K562 (cell line): ENCODE measurements at places on chromosomes 5 and 9.

- no peak for DNase-seq
These were observed 597.9 kb downstream of the DMRTA1 start for GRCh38 chr9:23044549-23044948.

DNA sequence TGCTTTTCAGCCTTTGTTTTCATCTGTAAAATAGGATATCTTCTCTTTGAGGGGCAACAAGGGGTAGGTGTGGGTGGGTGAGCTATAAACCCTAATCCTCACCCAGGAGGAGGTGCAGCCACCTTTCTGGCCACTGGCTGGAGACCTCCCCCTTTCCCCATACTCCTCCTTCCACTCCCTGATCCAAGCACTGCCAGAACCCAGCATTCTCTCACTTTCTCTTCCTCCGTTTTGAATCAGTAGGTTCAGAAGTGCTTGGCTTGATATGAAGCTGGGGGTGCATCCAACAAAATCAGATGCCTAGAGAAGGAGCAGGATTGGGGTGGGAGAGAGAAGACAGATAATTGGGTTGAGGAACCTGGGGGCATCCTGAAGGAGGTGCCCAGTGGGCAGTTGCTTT lies 6.8 kb upstream of the NSD1 start:
- DNase-seq: no peak

GRCh38 chr5:18503797-18504328 lies 869.6 kb downstream of the TAF11L14 start:
- no peak for DNase-seq

GRCh38 chr9:83981126-83981871 lies 694 bp downstream of the RMI1 start:
- DNase-seq: no peak

- no peak for DNase-seq
These were observed 301.0 kb upstream of the PCSK5 start for GRCh38 chr9:75589497-75589896.

- DNase-seq: no peak
These were observed 51.9 kb downstream of the ERCC6L2 start for GRCh38 chr9:95927271-95928004.

DNA sequence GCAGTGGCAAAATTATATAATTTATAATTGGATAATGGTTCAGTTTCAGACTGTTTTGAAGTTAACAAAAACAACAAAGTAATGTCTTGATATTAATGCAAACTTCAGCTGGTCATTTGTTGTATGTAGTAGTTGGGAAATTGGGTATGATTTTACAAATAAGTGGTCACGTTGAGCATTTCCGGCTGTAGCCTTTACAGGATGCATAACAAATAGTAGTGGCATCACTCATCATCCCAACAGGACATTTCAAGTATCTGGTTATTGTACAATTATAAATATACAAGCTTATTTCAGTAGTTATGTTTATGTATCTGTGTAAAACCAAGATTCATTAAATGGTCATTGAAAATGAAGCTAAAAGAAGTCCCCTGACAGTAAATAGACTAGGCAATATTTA lies 72.9 kb downstream of the SMIM15 start:
- no peak for DNase-seq

- no peak for DNase-seq
These were observed 320.7 kb downstream of the ASTN2 start for GRCh38 chr9:117093891-117094844.

GRCh38 chr5:160271396-160271795 lies 41.0 kb downstream of the CCNJL start:
- DNase-seq: no peak

DNA sequence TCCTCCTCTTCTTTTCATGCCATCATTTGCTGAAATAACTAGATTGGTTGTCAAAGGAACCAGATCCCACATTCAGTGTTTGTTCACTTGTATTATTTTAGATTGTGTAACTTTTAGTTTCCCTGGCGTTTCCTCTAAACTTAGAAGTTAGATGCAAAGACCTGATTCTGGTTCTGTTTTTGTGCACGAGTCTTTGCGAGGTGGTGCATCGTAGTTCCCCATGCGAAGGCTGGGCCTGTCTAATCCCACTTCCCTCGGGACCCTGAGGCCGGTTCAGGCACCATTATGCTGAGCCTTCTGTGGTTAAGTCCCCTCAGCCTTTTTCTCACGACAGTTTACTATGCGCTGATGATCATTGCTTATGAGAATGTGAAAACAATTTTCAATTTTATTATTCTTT lies 219.1 kb upstream of the OTULINL start:
- DNase-seq: no peak

DNA sequence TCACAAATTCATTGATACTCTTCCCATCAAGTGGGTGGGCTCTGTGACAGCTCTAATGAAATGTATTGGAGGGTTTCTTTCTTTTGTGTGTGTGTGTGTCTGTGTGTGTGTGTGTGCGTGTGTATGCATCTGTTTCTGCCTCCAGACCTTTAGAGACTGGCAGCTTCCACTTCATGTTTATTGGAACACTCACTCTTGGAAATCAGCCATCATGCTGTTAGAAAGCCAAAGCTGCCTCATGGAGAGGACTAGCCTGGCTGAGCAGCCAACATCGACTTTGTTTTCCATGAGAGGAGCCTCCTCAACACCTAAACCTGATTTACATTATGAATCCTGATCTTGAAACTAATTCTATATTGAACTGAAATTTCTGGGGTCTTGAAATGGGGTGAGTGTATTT lies 128.5 kb upstream of the FAM174A start:
- DNase-seq: no peak
